ENCODE measurements at places on chromosomes 1 and 21.
A peak's percentile ranks its signal among the peaks of the same experiment; 100 is the strongest.

- DNase-seq, result peak; percentile 99
Measured at GRCh38 chr1:38012363-38013226, at the start of gene UTP11. Gene UTP11 (plus strand): TSS chr1:38012734. CDS start chr1:38012803, 69 bp downstream.

- DNase-seq, result peak; percentile 77
Measured at GRCh38 chr1:226548256-226549093, at the start of gene STUM. Gene STUM (plus strand): TSS chr1:226548764. CDS start chr1:226548905, 141 bp downstream.

DNA sequence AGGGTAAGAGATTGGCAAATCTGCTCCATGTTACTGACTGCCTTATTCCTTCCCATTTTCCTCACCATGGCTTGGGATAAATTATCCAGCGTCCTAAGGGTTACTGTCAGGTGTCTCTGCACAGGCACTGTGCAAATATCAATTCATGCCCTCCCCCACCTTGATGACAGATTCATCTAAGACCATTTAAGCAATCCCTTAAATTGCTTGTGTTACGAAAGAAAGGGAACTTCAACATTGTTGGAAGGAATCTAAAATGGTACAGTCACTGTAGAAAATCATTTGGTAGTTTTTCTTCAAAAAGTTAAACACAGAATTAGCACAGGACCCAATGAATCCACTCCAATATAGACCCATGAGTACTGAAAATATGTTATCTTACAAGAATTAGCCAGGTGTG, 17.6 kb upstream of the MTARC2 start:
- no peak for DNase-seq

DNA sequence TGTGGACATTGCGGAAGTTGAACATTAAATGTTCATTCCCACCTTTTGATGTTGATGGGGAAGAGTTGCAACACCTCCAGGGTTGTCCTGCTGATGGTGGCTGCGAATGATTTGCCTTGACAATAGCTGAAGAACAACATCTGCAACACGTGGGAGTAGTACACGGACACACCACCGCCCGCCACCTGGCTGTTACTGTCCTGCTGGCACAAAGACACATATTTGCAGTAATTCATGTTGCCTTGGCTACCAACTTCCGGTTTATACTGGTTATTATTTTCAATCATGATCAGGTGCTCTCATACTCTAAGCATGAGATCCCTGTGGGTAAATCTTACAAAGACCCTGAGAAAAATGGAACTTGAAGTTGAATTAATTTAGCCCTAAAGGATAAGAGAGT, 55.2 kb downstream of the UBR4 start:
- DNase-seq, result no peak

DNA sequence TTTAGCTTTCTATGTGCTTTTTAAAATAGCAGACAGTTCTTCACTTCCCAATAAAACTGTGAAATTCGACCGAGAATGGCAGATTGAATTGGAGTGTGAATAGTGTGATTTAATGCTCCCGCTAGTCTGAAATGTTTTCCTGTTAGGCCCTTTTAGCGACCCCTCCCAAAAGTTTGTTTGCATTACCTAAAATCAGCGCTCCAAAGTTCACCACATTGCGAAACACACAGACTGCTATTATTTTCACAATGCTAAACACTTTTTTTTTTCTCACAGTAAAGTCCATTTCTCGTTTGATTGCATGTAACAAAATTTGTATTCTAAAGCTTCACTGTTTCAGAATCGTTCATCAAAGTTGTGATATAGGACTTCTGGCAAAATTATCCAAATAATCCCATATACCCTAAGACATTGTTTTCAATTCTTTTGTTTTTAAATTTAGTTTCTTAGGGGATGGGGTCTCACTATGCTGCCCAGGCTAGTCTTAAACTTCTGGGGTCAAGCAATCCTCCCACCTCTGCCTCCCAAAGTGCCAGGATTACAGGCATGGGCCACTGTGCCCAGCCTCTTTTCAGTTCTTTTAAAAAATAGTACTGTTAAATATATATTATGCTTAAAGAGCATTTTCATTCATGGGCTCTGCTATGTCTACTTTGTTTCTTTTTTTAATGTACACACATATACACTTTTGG, 76.5 kb upstream of the USH2A start:
- DNase-seq, result peak; percentile 8

DNA sequence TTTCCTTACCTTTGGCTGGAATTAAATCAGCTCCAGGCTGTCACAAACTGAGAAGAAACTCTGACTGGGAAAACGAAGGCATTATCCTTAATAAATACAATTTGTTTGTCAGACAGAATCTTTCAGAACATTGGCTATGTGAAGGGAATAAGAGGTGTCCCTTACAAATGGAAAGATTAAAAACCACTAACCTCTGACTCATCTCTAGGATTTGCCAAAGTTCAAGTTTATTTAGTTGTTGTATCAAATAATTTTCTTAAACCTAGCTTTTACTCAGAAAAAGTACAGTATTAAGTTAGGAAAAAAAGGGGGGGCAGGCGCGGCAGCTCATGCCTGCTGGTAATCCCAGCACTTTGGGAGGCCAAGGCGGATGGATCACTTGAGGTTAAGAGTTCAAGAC, 15.7 kb downstream of the SERTAD4 start:
- no peak for DNase-seq

GRCh38 chr1:205286335-205286950, 35.1 kb downstream of the NUAK2 start:
- no peak for DNase-seq

DNA sequence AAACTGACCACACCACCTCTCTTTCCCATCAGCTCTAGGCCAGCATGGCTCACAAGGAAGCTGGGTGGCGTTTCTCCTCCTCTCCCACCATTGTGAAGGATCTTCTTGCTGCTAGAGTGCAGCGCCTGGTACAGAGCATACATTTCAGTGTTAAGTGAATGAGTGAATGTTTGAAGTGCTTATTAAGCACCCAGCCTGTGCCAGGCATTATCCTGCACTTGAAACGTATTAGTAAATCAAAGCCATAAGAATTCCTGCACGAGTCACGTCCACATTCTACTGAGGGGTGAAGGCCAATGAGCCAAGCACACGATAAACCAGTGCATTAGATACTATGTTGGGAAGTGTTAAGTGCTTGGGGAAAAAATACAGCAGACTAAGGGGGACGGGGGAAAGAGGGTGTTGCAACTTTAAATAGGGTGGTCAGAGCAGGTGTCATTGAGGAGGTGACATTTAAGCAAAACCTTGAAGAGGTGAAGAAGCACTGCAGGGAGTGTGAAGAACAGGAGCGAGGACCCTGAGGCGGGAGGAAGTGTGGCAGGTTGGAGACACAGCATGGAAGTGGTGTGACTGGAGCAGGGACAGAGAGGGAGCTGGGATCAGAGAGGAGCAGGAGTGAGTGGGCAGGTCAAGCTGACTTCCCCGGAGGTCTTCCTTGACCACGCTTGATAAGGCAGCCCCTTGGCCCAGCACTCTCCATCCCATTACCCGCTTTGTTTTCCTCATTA, 48.5 kb upstream of the LRRN2 start:
- DNase-seq, result no peak

GRCh38 chr21:25559746-25560145, 47.5 kb downstream of the MRPL39 start:
- DNase-seq, result no peak

GRCh38 chr1:26697431-26697977, 1.7 kb downstream of the ARID1A start:
- peak; percentile 57 for DNase-seq

DNA sequence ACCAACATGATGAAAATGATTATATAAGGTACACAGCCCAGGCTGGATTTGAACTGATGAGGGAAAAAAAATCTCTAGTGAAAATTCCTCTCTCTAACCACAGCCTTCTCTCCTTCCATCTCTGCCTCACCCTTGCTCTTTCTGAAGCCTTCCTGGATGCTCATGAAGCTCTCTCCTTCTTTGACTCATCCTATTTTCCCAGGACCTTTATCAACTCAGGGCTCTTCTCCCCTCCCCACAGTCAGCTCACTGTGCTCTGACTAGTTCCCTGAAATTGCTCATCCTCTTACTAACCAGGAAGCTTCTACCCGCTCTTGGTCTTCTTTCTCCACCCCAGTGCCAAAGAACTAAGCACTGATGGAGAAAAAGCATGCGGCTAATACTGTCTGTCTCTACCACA, 46.4 kb upstream of the ERG start:
- no peak for DNase-seq

DNA sequence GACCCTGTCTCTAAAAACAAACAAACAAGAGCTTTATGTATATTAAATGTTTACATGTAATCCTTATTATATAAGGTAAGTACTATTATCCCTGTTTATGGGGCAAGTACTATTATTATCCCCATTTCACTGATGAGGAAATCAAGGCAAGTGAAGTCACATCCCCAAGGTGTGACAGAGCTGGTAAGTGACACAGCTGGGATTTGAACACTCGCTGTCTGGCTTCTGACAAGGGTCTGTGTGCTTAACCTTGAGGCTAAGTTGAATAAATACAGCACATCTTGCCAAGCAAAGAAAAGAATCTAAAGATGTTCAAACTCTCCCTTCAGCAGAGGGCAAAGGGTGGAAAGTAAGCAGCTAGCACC, 167.9 kb upstream of the IRF2BP2 start:
- DNase-seq, result no peak

DNA sequence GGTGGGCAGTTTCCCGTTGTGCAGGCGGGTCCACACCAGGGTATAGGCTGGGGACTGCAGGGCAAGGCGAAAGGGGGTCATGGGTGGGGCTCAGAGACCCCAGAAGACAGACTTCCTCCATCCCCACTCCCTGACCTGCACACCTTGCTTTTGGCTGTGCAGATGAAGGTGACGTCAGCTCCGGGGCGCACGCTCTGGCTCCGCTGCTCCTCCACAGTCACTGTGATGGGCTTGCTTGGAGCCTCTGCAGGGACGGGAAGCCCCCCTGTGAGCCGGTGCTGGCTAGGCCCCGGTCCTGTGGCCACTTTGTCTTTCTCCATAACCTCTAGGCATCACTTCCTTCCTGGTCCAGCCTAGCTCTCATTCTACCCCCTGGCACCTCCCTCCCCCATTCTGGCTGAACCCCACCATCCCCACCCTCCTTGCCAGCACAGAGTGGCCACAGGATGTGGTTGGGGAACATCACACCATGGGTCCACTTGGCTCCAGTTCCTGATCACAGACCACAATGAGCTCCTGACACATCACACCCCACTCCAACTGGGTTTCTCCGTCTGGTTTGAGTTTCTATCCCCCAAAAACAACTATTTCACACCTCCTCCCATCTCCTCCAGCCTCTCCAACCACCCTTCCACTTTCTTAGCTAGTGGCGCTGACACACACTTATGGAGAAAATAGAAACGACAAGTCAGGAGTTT, 45.2 kb downstream of the LDLRAD2 start:
- no peak for DNase-seq

DNA sequence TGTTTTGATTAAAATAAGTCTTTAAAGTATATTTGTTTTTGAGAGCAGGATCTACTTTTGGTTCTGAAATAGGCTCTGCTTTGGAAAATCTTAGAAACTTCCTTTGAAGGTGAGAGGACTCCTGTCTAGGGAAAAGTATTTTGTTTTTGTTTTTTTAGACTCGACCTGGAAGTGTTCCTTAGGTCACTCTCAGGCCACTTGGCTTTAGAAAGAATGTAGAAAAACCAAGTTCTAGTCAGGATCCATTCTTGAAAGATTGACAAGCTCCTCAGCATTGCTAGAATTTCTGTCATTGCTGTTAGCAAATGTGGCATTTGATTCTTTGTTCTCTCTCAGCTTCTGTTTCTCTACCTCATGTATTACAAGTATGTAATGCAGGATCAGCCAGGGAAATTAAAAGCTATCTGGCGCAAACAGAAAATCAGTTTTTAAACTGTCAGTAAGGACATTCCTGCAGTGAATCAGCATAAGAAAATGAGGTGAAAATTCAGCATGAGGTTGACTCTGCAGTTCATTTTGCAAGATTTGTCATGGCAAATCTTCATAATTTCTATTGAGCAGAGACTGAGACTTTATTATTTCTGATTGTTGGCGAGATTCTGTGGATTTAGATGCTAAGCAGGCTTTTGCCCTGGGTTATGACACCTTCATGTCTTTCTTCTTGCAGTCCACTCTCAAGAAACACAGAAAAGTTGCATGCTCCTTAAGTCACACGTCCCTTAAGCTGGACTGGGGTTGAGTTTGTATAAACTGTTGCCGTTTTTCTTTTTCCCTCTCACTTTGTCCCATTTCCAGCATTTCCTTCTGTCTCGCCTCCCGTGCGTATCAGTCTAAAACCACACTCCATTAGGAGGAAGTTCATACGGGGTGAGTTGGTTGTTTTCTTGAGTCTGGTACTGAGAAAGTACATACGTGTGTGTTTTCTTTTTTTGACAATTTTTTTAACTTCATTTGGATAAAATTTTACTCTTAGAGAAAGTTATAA, 12.6 kb downstream of the NTPCR start:
- no peak for DNase-seq

DNA sequence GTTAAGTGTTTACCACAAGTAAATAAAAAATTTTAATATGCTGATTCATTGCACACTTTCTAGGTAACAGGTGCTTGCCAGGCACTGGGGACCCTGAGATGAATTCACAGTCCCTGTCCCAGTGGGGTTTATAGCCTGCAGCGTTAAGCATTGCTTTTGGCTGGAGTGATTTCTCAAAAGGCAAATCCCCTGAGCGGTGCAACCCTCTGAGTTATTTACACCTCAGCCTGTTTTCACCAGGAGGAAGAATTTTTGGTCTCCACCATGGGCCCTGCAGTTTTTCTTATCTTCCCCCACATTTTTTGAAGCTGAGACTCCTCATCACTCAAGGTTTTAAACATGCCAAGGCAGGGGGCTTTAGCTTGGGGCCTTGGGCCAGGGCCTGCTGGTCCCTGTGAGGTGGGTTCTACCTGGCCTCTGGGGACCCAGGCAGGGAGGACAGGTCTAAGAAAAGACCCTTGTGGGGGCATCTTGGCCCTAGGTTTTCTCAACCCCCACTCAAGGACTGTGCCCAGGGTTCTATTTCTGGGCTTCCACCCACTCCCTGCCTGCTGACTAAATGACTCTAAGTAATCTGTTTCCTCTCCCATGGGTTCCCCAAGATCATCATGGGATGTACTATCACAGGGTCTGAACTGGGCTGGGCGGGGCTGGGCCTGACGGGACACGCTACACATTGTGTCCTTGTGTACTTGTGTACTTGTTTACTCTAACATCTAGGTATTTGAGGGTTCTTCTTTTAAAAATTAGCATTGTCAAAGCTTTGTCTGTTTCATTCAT, 10.2 kb upstream of the CHIT1 start:
- DNase-seq, result no peak

DNA sequence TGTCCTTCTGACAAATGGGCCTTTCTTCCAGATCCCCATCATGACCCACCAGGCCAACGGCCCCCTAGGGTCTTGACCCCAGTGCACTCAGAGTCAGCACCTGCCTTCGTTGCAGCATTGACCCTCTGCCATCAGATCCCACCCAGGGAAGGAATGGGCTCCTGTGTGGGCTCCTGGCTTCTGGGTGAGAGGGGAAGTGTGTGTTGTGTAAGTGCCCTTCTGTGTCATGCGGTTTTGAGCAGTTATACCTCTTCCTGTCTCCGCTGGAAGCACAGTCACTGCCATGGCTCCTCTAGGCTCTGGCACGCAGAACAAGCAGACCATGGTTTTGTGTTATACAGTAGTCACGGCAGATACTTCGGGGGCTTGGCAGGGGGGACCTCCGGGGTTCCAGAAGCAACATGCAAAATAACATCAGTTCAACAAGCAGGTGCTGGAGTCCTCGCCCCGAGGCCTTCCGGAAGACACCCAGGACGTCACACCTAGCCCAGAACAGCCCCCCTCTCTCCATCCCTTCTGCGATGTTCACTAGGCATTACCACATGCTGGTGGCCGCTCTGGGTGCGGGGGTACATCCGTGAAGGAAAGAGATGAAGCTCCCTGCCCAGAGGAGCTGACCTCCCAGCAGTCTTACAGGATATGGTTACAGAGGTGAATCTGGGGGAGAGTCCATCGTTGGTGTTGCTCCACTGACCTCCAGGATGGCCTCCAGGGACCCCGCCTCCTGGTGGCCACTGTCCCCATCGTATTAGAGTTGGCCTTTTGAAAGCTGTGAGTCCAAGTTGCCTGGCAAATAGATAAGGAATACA, 17.4 kb upstream of the KCNAB2 start:
- DNase-seq, result no peak
